Stimulated activated CD8-positive, alpha-beta memory T cell treated with anti-CD3 and anti-CD28 coated beads, Interleukin-2, amount 100 ng/mL, for 1 hour (primary cell): ENCODE measurements at places on chromosomes 2 and 18.

DNA sequence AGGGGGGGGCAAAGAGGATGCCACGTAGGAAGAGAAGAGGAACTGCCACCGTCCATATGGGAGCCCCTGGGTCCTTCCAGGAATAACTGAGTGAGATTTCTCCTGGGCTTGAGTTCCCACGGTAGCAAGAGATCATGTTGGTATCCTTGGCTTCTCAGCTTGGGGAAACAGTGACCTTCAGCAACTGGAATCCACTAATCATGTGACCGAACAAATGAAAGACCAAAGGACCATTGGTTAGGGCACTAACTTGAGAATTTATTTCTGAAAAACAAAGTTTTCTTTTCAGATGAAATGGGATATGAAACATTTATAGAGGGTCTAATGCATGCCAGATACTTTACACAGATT, 259.4 kb upstream of the ID2 start:
- DNase-seq: no peak

DNA sequence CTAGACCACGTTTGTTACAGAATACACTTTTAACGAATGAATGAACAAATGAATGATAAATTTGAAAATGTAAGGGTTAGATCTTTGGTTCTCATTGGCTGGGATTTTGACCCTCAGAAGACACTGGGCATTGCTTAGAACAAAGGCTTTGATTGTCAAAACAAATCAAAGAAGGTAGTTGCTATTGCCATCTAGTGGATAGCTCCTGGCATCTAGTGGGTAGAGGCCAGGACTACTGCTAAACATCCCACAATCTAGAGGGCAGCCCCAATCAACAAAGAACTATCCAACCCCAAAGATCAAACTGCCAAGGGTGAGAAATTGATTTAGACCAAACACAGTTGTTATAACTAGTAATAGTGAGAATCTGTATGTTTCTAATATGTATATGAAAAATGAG, 552.3 kb downstream of the KCNJ3 start:
- DNase-seq: no peak

DNA sequence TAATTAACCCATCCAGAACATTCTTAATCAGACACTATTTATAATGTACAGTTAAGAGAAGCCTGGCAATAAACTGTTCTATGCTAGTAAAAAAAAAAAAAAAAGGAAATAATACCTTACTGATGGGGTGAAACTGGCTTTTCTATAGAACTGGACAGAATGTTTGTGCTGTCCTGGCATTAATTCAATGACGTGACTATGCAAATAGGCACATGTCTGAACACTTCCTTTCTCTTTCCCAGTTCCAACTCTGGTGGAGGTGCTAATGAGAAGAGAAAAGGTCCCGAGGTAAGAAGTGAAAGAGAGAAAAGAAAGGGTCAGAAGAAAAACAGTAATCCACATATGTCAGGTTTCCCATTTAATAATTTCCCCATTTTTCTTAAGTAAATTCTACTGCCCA, 508.4 kb downstream of the ZEB2 start:
- no peak for DNase-seq

DNA sequence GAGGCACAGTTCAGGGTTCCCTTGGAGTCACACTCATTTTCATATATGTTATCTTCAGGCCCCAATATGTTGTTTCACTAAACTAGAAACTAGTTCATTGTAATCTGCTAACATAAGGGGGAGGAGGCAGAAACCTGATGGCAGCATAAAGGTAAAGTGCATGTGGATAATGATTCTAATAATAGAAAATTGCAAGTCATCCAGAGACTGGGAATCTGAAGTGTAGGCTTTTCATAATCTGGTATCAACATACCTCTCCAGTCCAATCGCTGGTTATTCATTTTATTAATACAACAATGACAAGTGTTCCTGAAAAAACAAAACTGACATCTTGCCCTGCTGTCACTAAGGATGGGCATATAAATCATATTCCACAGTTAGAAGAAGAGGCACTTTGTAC, 326.3 kb upstream of the ZNF804A start:
- no peak for DNase-seq

GRCh38 chr2:136487421-136487820, 277.9 kb upstream of the THSD7B start:
- DNase-seq: no peak

- no peak for DNase-seq
Observed at GRCh38 chr18:11669948-11670275, 19.2 kb upstream of the GNAL start.

DNA sequence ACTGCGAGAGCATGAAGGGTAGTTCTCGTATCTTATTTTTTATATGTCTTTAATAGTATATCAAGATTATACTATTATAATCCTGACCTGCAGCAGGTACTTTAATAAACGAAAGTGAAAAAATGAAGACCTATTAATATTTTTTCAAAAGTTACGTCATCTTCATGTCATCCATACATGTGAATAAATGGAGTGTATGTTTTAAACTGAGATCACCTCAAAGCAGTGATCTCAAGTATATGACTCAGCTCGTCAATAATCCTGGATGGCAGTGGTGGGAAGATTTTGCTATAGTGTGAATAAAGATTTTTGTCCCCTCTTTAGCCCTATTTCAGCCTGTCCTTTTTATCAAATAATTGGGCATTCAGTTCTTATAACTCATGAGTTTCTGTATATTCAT, 166.3 kb upstream of the FBXO11 start:
- DNase-seq: no peak

DNA sequence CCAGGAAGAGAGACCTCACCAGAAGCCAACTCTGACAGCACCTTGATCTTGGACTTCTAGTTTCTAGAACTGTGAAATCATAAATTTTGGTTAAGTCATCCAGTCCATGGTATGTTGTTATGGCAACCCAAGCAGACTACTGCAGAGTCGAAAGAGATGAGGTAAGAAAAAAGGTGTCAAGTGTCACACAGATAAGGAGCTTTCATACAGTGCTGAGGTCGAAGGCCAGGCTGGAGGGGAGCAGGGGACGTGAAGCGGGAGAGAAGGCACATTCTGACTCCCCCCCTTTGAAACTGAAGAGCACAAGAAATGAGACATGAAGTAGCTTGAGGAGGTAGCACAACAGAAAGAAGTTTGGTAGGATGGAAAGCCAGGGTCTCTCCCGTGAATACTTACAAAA, 110.4 kb downstream of the ALK start:
- DNase-seq: no peak

GRCh38 chr2:133255360-133255759, 312.9 kb downstream of the NCKAP5 start:
- no peak for DNase-seq

DNA sequence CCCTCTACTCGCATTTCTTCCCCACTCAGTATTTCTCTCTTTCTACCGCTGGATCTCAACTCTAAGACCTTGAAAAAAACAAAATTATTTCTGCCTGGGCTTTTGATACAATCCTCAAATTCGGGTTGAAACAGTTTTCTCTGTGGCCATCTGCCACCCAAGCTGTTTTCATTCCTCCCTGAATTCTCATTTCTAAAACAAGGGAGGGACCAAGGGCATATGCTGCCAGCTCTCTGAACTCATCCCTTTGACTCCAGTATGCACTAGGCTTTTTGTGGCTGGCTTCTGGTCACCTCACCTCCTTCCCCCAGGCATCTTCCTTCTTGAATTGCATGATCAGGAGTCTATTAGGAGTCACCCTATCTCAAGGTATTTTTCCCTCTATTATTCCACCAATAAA, 49.5 kb downstream of the CCDC148 start:
- no peak for DNase-seq

DNA sequence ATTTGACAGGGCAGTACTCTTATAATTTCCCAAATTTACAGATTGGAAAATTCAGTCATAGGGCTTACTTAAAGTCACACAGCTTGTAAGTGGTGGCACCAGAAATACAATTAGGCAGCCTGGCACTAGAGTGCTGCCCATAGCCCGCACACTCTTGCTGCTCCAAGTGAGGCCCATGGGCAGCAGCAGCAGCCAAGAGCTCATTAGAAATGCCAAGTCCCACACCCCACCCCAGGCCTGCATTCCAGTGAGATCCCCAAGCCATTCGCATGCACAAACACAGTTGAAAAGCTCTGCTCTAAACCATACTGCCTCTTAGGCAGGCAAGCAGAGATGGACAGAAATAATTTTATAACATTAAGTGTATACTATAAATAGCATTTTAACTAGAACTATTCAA, 379.3 kb upstream of the PKDCC start:
- DNase-seq: no peak

DNA sequence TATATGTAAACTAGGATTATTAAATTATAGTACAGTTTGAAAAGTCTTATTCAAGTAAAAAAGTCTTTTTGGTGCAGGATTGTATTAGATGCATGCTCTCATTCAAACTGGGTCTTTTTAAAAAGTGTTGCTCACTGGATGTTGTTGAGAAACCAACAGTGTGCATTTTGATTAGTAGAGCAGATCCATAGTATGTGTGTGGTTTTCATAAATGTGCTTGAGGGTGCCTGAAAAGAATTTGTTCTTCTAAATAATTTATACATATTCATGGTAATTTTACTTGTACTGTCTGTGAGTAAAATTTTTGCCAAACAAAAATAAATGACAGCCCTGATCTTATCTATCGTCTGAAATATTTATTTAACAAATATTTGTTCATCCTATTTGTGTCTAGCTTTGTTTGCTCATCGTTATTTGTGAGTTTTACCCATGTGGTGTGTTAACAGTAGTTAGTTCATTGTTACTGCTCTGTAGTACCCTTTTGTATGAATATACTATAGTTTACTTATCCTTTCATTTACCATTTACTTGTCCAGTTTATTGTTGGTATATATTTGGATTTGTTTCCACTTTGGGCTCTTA, 50.4 kb downstream of the PTPN4 start:
- DNase-seq: no peak

DNA sequence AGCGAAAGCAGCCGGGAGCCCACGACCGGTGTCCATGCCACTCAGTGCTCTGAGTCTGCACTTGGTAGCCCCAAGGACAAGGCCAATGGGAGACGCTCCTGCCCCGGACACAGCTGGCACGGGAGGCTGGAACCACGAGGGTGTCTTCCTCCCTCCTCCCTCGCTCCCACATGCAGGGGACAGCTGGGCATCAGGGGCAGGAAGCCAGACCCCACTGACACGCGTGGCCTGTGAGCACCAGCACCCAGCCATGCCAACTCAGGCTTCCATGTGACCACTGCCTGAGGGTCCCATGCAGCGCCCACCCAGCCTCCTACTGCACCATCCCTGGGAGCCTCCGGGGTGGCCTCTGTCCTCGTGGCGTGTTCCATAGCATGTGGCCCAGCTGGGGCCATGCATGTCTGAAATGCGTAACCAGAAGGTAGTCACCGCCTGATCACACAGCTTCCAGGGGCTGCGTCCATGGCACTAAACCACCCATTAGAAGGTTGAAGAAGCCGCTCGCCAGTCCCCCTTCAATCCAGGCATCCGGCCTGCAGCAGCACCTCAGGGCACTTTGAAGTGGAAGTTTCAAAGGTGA, 323.2 kb upstream of the SALL3 start:
- DNase-seq: no peak

GRCh38 chr18:59056706-59057492, 82.8 kb upstream of the SEC11C start:
- no peak for DNase-seq

- DNase-seq: no peak
Observed at GRCh38 chr18:37247497-37248161, 318.0 kb downstream of the CELF4 start.

- no peak for DNase-seq
Observed at GRCh38 chr2:235669983-235670962, 176.4 kb downstream of the AGAP1 start.
